SW480 (cell line): ENCODE measurements at places on chromosomes 5 and 9.

GRCh38 chr5:40447438-40447837 is 232.3 kb upstream of the PTGER4 start:
- DNase-seq: no peak

- no peak for DNase-seq
Observed at GRCh38 chr9:95297316-95297715, 20.2 kb downstream of the FANCC start.

DNA sequence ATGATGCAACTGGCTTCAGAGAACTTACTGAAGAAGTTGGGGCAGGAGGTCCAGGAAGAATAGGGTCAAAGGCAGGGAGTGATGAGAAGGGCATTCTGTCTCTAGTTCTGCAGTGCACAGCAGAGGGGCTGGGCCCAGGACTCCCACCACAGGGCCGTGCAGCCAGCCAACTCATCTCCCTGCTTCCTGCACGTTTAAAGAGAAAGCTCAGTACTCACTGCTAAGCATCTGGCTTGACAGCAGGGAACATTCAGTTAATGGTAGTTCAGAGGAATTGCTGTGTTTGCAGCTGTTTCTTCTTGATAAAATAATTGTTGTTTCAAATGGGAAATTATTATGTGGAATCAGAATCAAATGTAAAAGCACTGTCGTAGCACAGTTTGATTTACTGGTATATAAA is 25.6 kb upstream of the SCAMP1 start:
- no peak for DNase-seq

GRCh38 chr5:7867260-7867659 is 1.6 kb downstream of the FASTKD3 start:
- no peak for DNase-seq

GRCh38 chr5:134445856-134446818 is 34.5 kb upstream of the CDKN2AIPNL start:
- no peak for DNase-seq

DNA sequence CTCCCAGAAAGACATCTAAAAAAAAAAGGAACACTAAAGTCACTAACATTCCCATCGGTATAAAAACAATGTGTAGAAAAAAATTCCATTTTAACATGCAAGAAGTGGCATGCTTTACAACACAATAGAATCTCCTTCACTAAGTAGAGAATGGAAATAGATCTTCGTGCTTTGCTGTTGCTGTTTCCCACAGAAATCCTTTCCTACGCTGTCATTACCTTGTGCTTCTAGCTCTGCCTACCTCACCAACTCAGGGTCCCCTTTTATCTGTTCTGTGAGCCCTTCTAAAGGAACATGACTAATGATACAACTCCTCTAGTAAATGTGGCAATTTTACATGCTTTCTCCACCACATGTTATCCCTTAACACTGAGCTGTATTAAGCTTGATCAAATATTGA is 202.9 kb downstream of the MCTP1 start:
- peak; percentile 55 for DNase-seq

DNA sequence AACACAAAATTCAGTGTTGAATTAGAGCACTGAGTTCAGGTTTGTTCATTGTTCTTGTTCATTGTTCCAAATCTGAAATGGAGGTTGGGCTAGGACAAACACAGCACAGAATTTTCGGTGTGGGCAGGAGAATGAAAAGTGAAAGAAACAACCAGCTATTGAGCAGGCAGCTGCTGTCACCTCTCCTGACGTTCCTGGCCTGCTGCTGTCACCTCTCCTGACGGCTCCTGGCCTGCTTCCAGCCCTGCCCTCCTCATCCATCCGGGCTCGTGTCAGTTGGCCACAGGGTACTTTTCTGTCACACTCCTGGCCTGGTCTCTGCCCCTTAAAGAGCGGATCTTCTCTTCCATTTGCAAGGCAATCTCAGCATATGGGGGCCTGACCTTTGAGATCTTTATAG is 45.2 kb upstream of the CKMT2 start:
- no peak for DNase-seq

- no peak for DNase-seq
Observed at GRCh38 chr5:57532513-57533497, 50.2 kb upstream of the ACTBL2 start.

DNA sequence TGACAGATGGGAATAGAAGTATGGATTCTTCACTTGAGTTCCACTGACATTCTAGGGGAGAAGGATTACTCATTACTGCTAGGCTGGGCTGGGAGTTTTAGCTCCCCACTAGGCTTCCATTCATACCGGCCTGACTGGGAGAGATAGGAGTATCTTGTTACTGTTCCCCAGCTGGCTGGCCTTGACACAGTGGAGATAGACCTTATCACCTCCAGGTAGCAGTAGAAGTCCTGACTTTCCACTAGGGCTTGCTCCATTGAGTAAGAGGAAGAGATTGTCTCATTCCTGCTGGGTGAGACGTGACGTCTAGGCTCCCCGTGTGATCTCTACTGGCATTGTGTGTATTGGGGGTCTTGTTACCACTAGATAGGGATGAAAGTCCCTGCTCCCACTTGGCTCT is 156.4 kb downstream of the CACNA1B start:
- no peak for DNase-seq

DNA sequence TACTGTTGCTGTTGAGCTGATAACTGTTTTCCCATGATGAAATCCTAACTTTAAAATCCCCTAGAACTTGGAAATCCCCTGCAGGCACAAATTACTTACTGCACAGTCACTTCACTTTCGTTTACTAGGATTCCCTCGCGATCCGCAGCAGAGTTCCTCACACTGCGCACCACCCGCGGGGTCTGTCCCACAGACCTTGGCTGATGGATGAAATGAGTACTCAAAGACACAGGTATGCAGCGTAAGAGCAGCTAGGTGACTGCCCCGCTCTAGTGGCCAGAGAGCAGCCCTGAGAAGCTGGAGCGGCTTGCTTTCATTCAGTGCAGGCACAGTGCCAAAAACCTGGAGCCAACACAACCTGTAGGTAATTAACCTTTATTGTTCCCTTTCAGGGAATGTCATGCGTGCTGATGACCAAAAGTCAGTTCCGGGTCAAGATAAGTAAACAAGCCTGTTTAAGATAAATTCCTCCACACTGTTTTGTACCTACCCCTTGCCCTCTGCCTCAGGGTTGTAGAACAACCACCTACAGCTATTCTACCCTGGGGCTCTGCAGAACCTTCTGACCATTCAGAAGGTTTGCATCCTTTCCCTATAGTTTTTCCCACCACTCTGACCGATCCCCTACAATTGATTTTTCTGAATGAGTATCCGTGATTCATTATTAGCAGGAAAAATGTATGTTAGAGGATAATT is 191.2 kb downstream of the CDH9 start:
- DNase-seq: peak; percentile 5

GRCh38 chr5:76942581-76942980 is 10.3 kb upstream of the CRHBP start:
- DNase-seq: no peak

DNA sequence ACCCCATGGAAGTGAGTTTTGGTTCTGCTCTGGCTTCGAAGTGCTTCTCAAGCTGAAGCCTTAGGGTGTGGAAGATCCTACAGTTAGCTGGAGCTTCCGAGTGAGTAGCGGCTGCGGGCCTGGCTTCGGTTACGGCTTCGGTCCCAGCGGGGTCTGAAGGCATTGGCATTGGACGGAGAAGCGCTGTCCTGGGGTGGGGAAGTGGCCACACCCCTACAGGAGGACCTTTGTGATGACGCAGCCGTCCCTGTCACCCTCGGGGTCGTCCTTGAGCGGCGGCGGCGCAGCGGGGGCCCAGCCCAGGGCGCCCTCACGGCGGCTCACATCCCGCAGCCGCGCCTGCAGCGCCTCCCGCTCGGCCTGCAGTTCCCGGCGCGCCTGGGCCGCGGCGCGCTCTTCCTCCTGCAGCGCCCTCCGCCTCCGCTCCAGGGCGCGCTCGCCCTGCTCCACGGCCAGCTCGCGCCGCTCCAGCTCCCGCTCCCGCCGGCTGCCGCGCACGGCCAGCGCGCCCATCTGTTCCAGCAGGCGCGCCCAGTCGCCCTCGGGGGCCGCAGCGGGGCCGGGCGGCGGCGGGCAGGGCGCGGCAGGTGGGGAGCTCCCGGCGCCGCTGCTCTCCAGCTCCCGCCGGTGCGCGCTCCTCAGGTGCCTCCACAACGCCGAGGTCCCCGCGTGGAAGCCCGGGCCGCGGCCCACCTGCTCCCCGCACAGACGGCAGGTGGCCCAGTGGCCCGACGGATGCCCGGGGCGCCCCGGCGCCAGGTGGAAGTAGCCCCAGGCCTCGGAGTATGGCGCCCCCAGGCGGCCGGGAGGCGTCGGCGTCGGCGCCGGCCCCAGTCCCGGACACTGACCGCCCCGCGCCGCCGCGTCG is 9.9 kb downstream of the ZBED3 start:
- peak; percentile 47 for DNase-seq

- no peak for DNase-seq
Observed at GRCh38 chr5:102998224-102998623, 121.7 kb downstream of the GIN1 start.

GRCh38 chr5:141100243-141100805 is at the start of gene PCDHB3:
Gene PCDHB3 (plus strand): TSS chr5:141100473. CDS start chr5:141100650, 177 bp downstream.
- DNase-seq: no peak

DNA sequence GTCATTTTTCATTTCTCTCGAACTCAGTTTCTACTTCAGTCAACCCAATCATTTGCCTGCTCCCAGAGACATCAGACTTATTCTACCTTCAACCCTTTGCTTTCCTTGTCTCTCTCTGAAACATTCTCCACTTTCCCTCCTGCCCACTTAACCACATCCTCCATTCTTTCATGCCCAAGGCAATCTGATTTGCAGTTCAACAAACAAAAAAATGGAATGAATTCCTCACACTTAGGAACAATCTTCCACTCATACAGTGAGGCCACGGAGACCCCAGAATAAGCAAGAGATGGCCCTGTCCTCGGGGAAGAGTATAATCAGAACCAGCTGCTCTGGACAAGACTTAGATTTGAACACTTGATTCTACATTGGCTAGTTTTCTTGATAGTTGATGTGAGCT is 180.5 kb downstream of the RFK start:
- no peak for DNase-seq

DNA sequence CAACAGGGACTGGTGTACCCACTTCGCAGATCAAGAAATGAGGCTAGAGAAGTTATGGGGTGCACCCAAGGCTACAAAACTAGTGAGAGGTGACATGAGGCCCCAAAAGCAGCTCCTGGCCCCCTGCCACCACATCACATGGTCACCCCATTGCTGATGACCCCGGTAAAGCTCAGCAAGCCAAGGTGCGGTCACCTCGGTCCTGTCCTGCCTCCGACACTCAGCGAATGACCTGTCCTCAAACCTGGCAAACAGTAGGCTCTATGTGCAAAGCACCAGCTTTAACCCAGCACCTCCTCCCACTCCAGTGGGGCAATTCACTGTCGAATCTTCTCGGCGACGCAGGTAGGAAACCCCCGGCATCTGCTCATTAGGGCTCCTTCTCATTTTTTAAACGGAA is 307.4 kb downstream of the RAB3C start:
- no peak for DNase-seq
